ENCODE measurements at places on chromosomes 6 and 20.

DNA sequence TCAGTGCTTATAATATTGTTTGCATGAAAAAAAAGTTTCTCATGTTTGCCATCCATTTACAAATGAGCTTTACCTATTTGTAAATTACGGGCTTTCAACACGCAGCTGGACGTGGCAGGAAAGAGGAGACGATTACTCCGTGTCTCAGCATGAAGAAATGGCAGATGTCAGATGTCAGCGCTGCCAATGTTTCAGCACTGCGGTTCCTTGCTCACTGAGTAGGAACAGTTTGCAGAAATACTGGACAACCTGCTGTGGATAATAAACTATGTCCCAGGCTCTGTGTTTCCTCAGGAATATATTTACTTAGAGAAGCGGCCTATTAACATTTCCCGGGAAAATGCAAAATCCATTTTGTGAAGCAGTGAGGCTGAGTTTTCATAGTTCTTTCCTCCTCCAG lies 22.7 kb downstream of the RAMACL start:
- no peak for DNase-seq

DNA sequence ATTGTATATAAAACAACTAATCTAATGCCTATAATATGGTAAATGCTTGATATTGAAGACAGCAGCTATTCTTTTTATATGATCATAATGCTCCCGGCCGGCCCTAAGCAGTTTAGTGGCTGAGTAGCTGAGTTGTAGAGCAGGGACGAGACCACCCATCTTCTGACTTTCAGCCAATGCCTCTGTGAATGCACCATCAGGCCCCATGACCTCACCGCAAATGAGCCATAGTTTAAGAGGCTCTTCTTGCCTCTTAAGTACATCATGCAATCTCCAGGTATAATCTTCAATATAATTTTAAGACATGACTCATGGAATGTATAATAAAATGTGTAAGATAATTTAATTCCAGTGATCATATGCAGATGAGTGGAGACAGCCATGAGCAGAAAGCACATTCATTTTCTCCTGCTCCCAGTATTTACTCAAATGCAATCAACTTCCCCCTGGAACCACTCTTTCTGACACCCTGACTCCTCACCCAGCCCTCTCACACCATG lies 78.9 kb upstream of the SNX9 start:
- DNase-seq, result no peak

GRCh38 chr6:48611332-48611731 lies 500.3 kb upstream of the PTCHD4 start:
- DNase-seq, result no peak

DNA sequence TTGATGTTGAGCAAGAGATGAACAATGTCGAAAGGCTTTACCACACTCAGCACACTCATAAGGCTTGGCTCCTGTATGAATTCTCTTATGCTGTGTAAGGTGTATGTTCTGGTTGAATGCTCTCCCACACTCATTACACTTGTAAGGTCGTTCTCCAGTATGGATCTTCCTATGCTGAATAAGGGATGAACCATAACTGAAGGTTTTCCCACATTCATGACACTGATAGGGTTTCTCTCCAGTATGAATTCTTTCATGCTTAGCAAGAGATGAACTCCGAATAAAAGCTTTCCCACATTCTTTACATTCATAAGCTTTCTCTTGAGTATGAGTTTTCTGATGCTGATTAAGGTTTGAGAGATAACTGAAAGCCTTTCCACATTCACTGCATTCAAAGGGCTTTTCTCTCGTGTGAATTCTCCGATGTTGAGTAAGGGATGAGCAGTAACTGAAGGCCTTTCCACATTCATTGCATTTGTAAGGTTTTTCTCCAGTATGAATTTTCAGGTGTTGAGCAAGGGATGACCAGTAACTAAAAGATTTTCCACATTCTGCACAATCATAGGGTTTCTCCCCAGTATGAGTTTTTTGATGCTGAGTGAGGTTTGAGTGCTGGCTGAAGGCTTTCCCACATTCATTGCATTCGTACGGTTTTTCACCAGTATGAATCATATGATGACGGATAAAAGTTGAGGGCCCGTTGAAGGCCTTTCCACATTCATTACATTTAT lies 21.1 kb downstream of the ZNF184 start:
- DNase-seq, result no peak

DNA sequence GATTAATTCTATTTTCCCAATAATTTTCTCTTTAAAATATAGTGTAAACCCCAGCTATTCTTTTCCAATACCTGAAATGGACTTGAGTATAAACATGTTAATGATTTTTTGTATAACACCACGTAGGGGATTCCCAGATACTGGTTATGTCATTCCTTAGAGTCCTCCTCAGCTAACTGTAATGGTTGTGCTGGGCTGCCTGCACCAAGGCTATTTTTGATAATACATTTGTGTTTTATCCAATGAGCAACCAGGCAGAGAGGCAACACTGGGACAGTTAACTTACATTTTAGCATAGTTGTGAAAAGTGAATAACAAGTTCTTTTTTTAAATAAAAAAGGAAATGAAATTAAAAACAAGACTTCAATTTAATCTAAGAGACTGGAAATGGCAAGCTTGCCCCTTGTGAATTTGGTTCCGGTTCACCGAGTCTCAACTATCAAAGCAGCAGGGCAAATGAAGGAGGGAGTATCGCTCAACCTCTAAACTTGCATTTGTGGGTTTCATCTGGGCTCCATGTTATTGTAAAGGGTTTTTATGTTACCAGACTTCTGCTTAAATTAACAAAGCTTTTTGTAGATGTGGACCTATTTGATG lies 18.8 kb upstream of the BACH2 start:
- no peak for DNase-seq

GRCh38 chr6:47307362-47308197 lies 2.1 kb downstream of the TNFRSF21 start:
- DNase-seq, result no peak

- no peak for DNase-seq
These were observed 52.3 kb upstream of the ADGRF1 start for GRCh38 chr6:47094241-47094925.

DNA sequence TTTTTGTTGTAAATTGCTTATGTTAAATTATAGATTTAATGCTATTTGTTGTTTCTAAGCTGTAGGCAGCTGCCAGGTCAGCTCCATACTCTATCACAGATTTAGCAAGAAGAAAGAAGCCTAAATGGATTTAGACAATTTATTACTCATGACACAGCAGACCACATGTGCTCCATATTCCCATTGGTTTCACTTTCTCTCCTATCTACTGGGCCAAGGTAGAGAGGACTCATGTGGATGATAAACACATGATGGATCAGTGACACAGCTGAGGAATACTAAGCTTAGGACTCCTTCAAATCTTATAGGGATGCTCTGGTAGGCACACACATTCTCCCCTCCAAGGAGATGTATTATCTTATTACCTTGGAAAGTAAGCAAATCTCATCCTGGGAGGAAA lies 553.0 kb upstream of the ADGRB3 start:
- no peak for DNase-seq

- no peak for DNase-seq
These were observed 122.3 kb downstream of the NKAIN2 start for GRCh38 chr6:123925842-123926399.

GRCh38 chr6:26307850-26308249 lies 57.1 kb upstream of the BTN3A2 start:
- no peak for DNase-seq

DNA sequence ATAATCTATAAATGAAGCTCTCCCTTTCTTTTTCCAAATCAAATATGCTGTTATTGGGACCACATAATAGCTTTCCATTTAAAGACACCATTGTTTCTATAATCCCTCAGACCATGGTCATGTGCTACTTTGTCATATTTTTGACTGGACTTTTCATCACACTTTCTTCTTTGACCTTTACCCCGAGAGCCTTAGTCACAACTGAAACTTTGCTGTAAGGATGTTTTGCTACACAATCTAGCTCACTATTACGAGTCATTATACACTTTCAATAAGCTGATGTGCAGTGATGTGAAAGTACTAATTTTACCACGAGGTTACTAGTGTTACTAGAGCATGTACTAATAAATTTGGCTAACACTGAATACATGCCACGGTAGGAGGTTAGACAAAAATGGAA lies 367.2 kb upstream of the RUNX2 start:
- DNase-seq, result no peak

DNA sequence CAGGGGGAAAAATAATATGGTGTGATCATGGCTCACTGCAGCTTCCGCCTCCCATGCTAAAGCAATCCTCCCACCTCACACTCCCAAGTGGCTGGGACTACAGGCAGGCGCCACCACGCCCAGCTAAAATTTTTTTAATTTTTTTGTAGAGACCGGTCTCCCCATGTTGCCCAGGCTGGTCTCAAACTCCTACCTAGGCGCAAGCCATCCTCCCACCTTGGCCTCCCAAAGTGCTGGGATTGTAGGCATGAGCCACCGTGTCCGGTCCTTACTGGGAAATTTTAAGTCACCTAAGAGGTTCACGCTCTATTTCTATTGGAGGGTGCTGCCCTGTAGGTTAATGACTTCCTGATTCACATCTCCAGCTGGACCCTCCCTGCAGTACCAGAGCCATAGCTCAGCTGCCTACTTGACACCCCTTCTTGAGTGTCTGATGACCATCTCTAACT lies 626 bp upstream of the CDK5RAP1 start:
- peak; percentile 42 for DNase-seq

DNA sequence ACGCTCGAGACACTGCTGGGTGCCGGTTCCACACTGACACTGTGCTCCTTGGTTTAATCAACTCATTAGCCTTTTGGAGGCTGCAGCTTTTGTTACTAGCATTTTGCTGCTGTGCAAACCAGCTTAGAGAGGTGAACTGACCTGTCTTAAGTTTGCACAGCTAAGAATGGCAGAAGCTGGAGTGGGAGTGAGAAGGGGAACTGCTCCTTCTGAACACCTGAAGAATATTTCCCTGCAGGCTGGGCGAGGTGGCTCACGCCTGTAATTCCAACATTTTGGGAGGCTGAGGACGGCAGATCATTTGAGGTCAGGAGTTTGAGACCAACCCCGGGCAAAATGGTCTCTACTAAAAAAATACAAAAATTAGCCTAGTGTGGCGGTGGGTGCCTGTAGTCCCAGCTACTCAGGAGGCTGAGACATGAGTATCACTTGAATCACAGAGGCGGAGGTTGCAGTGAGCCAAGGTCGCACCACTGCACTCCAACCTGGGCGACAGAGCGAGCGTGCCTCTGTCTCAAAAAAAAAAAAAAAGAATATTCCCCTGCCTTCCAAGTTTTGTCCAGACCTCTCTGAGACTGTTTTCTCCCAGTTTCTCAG lies 5.0 kb downstream of the CEBPB start:
- DNase-seq, result no peak

DNA sequence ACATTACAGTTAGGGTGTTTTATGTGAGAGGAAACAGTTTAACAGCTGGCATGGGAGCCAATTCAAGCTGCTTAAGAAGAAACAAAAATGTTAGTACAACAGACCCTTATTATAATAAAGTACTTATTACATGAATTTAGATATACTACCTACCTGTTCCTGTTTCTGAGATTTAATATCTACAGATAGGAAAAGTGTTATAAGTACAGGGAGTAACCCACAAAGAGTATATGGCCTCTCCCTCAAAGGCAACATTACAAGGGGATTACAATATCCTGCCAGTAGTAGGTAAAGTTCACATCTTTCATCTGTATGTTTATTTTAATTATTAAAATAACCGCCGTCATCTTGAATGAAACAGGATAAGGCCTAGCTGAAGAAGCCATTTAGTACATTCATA lies 1.8 kb upstream of the ME1 start:
- no peak for DNase-seq

DNA sequence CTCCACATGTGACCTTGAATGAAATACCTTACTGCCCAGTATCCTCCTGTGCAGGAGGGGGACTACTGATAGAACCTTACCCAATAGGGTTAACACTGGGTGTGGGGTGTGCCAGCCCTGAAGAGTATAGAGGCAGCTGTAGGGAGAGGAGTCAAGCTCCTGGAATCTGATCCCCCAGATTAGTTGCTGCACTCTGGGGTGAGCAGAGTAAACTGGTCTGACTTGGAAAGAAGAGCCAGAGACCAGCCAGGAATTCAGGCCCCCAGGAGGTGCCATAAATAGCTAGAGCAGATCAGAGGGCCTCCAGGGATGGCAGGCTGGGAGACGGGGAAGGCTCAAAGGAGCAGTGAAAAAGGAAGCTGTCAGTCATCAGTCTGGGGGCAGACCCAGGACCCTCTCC lies 3.5 kb upstream of the APOBEC2 start:
- DNase-seq, result no peak

GRCh38 chr6:149128489-149129145 lies 188.9 kb upstream of the TAB2 start:
- DNase-seq, result peak; percentile 90

DNA sequence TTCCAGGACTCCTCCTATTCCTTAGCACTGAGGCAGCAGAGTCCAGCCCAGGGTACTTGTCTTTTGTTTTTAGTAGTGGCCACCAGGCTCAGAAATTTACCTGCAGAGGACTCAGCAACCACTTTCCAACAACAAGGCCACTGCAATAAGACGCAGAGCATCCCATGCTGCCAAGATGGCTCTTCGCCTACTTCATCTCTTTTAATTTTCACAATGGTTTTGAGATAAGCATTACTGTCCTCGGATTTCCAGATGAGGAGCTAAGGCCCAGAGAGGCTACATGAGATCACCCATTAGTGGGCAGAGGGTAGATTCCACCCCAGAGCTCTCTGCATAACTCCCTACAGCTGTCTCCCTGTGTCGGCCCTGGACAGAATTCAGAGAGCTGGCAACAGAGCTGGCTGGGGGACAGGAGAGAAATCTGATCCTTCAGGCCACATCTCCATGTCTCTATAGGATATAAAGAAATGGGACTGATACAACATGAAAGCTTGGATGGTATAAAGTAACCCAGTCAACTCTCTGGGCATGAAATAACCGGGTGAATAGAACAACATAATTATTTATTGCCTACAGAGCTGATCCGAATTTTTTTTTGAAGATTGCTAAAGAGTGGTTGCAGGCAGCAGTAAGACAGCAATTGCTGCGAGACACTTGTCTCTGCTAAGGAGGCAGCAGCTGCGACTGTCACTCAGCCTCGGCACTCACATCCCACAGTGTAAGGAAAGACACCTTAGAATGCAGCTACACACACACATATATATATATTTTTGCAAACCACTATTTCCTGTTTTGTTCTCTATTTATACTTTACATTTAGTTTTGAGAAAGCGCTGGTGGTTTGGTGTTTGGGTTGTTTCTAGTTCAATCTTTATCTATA lies 37.2 kb downstream of the SCML4 start:
- peak; percentile 50 for DNase-seq
